NCI-H1930 (cell line): ENCODE measurements at places on chromosomes 16 and 17.

DNA sequence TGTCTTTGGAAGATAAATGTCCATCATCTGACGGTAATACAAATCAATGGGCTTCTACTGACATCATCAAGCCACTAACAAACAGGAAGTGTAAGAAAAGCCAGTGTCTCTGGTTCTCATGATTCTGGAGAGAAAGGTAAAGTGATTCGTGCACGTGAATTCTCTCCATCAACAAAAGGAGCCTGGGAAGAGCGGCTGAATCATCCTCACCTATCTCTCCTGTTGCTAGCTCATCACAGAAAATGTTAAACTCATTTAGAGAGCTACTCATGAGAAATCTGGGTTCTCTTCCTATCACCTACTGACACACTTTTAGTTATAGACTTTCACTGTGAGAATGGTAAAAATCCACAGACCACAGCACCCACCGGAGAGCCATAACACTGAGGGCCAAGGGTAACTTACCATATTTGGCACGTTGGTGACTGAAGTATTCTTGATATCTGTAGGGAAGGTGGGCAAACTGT is 70.3 kb downstream of the CREBBP start:
- DNase-seq: no peak

DNA sequence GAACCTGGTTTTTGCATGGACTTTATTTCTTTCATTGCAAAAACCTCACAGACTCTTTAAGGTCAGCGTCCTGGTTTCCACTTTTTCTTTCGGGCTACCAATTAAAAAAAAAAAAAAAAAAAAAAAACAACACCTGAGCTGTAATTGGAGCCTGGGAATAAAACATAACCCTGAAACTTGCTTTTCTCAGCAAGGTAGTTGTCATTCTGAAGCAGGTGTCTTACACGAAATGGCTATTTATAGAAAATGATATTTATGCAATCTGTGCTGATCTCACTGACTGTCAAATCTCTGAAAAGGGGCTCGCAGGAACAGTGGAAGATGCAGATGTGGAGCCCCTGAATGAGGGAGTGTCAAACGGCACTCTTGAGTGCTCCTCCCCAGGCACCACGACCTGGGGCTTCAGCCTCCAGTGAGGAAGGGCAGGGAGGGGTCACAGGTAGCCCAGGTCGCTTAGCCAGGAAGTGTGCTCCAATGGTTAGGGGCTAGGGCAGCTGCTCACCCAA is 10.4 kb upstream of the COTL1 start:
- DNase-seq: no peak

GRCh38 chr16:706189-707061 is 824 bp upstream of the FBXL16 start:
- no peak for DNase-seq

DNA sequence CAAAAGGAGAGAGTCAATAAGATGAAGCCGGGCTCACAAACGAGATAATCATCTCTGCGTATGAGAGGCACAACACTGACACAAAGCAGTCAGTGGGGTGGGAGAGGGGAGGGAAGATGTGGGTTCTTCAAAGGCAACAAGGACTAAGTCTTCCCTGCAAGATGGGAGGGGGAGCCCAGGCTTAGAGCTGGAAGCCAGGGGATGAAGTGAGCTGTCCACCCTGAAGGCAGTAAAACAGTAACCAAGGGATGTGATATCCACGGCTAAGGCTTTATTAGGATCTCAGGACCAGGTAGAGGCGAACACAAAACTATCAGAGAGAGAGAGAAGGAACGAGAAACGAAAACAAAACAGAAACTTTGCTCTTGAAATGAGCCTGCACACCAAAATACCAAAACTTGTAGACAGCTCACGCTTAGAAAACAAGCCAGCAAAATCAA is 115.9 kb downstream of the DYNLRB2 start:
- DNase-seq: no peak

GRCh38 chr16:9518051-9518450 is 426.6 kb downstream of the HAPSTR1 start:
- no peak for DNase-seq
